CD4-positive, alpha-beta T cell treated with Interleukin-6 at 100 ng/mL for 8 hours (primary cell): ENCODE measurements at places on chromosomes 3 and 15.

GRCh38 chr3:25038922-25039321 is 389.1 kb upstream of the RARB start:
- no peak for DNase-seq

- DNase-seq = no peak
Observed at GRCh38 chr3:158846803-158847451, 45.1 kb downstream of the MFSD1 start.

DNA sequence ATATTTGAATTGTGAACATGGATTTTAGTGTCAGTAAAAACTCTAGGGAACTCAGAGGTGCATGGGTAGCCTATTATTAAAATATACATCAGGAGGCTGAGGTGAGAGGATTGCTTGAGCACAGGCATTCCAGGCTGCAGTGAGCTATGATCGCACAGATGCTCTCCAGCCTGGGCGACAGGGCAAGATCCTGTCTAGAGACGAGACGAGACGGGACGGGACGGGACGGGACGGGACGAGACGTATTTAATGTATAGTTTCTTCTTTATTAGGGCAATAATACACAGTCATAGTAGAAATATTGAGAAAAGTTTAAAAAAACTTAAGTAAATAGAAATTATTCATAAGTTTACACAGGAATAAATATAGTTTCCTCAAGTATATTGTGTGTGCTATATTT is 89.3 kb downstream of the DIPK2A start:
- no peak for DNase-seq

DNA sequence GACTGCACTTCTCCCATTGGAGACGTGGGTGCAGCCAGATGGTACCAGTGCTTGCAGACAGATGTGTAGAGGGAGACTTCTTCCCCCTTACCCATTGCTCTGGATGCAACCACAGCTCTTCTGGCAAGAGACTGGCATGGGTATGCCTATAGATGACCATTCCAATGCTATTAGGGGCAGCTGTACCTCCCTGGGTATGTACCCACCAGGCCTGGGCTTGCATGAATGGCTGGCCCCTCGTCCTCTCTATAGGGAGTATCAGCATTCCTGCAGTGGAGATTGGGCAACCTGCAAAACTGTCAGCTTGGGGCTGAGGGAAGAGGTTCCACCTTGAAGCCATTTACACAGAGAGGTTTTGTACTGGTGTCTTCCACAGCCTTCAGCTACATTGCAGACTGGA is 57.6 kb upstream of the FXR1 start:
- no peak for DNase-seq

DNA sequence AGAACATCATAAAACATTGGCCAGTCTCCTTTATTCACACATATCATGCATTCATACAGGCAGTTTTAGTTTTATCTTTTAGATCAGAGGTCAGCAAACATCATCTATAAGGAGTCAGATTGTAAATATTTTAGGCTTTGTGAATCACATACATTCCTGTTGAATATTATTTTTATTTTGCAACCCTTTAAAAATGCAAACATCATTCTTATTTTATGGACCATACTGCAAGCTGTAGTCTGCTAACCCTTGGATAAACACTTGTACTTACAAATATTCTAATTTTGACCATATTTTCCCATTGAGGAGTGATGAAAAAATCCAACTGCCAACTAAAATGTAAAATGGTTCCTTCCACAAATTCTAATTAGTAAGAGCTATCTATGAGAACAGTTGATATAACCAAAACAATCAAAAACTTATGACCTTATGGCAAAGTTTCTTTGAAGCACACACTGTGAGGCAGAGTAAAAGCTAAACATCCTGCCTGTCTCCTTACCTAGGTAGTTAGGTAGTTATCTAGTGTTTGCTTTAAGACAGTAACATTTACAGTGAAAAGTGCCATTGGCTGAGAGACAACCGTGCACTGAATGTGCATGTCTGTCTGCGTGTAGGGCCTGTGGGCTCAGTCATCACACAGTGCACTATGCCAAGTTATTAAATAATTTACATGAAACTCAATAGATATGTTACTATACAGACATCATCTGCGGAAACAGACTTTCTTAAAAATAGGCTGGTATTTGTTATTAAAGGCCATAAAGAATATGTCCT is 57.7 kb downstream of the PIK3R4 start:
- no peak for DNase-seq

GRCh38 chr3:194596906-194597305 is 36.3 kb downstream of the TMEM44 start:
- DNase-seq = no peak

- DNase-seq = no peak
Observed at GRCh38 chr3:107392549-107393165, 15.4 kb downstream of the CCDC54 start.

DNA sequence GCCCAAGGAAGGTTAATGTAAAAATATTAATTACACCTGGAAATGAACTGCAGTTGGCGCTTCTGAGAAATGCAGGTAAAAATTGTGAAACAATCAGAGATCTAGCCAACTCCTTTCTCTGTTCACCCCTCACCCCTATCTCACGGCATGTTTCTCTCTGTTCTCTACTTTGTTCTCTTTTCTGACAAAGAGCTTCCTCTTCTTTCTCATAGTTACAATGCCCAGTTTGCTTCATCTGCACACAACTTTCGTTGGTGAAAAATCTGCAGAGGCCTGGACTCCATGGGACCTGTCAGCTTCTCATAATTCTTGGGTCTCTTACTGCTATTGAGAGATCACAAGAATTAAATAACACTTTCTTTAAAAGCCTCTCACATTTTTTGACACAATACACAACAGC is 212.9 kb upstream of the LRRN1 start:
- no peak for DNase-seq
